Jurkat, Clone E6-1 (cell line): ENCODE measurements at places on chromosomes 3 and 15.
A peak's percentile ranks its signal among the peaks of the same experiment; 100 is the strongest.

- DNase-seq = no peak
Observed at GRCh38 chr3:157753787-157754136, 250.5 kb upstream of the VEPH1 start.

GRCh38 chr3:46693892-46694226 is 380 bp upstream of the ALS2CL start:
- DNase-seq = no peak

DNA sequence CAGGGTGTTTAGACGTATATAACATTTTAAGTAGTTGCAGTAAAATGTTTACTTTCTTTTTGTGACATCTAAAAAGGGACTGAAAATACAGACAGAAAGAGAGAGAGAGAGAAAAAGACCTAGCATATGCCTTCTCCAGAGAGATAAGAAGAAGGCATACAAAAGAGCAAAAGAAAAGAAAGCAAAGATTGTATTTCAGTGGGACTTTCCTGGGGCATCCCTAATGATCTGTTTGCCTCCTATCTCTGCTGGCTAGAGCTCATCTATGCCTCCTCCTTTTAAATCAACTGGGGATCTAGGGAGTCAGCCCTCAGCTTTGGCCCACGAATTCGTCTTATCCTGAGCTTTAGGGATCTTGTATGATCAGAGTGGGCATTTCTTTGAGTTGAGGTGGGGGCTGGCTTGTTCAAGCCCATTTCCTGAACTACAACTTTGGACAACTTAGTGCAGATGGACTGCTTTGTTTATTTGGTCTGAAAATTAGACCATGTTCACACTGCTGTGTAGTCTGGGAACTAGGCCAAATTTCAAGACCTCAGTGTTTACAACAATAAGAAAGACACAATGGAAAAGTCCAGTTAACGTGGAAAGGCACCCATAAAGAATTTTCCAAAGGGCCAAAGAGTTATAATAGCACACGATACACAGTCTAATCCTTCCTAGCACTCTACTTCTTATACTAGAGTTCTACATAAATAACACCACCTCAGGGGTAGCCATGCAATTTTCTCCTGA is 61.0 kb downstream of the ATP8B4 start:
- DNase-seq = no peak

DNA sequence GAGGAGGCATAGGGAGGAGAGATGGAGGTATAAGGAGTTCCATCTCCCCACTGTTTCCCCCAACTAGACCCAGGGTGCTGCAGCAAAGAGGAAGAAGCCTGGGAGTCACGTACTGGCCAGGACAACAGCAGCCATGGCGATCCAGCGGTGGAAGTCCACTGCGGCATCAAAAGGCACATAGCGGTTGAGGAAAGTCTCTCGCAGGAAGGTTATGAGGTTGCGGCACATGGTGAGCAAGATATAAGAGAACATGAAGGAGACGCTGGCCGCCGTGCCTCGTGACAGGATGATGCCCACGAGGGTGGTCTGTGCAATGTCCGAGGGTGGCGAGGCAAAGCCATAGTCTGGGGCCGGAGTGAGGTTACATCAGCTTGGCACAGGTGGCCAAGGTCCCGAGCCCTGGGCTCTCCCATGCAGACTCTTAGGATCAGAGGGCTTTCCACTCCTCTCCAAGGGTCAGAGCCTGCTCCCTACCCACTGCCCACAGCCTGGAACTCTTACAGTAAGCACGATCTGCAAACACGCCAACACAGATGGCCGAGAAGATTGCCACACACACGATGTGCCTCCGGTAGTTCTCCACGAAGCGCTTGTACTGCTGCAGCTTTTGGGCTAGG is 14.3 kb downstream of the DUOX2 start:
- DNase-seq = no peak

GRCh38 chr3:148789906-148790305 is 37.7 kb upstream of the CPB1 start:
- DNase-seq = no peak

DNA sequence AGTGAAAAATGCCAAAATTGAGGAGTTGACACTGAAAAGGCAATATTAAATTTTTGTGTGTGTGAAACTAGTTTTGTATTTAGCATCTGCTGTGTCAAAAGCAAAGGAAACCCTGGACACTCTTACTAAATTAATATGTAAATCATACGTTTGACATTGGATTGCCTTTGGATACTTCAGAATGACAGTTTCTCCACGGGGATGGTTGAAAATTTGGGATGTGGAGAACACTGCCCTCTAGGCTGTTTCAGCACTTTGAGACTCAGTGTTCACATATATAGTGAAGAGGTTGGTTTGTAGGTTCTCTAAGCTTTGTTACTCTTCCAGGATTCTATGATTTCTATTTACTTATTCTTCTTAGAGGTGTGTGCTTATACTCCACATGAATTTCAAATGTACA is 3.0 kb downstream of the ROBO2 start:
- no peak for DNase-seq

DNA sequence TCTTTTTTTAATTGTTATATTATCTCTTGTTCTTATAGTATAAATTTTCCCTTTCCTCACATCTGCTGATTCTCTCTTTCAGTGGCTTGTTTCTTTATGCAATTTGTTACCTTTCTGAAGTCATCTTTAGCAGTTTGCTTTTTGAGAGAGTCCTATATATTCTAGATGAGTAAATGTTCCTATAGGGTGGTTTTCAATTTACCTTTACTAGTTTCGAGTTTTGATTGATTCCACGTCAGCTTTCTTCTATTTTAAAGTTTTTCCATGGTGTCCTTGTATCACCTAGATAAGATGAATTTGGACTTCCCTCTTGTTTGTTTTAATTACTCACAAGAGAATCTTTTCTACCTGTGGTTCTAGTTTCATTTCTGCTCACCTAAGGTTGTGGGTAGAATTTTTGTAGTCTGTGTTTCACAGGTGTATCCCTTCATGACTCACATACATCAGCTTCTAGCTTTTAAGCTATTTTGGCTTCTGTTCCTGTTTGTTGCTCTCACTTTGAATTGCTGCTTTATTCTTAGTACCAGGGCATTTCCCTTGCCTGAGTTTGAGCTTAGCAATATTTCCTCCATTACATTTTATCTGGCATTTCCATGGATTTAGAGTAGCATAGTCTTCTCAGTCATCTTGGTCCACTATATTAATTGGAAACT is 6.4 kb downstream of the TEX9 start:
- DNase-seq = no peak

GRCh38 chr15:72306211-72306785 is 13.7 kb downstream of the CELF6 start:
- peak; percentile 88 for DNase-seq

DNA sequence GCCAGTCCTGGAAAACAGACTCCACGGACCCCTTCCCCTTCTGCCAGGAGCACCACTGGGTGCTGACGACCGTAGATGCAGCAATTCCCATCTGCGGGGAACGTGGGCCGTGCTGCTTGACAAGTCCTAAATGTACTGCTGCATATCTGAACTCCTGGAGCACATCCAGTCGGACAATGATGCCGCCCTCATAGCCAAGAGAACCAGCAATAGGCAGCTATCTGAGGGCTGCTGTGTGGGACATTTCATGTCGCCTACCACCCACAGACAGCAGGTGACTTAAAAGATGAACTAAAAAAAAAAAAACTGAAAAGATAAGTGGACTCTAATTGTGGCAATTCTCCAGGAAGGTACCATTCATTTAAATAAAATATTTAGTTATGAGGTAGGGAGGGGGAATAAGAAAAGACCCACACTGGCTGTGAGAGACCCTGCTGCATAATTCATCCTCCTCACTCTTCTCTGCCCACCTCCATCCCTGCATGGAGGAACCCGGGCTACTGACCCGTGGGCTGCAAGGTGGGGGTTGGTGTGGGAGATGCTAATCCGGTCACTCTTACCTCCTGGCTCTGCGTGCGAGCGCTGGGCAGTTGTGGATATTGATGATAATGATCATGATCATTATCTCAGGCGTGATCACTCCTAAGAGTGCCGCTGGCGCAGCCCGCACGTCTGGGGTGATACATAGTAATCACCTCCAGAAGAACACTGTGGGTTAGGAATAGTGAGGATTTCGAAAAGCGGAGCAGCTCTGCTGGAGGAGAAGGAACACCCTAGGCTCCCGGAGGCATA is 28.3 kb downstream of the ALS2CL start:
- DNase-seq = no peak

DNA sequence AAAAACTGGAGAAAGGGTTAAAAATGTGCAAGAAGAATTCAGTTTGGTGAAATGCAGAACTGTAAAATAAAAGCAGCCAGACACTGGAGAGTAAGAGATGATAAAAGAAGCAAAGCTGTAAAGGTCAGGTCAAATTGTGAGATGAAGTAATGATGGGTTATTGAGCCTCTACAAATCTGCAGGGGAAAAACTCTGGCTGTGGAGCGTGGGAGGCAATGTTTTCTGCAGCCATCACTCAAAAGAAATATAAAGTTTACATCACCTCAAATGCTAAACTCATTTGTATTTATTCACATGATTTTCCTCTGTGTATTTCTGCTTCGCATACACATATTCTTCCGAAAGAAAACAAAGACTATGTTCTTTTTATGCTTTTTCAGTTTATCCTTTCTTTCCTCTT is 158.8 kb upstream of the GPR149 start:
- DNase-seq = no peak

GRCh38 chr15:41437448-41437847 is 20.6 kb downstream of the RTF1 start:
- DNase-seq = no peak

- peak; percentile 63 for DNase-seq
Observed at GRCh38 chr3:8110966-8111798, 390.4 kb upstream of the LMCD1 start.

DNA sequence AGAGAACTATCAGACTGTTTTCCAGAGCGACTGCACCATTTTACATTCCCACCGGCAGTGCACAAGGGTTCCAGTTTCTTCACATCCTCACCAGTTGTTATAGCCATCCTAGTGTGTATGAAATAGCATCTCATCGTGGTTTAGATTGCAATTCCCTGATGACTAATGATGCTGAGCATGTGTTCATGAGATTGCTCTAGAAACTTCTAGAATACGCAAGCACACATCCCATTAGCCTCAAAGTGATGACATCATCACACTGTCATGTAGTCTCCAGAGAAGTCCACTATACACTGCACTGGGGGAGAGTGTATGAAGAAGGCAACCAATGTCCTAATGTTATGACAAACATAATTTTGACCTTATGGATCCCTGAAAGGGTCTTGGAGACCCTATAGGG is 30.1 kb downstream of the FBLN2 start:
- DNase-seq = no peak

- DNase-seq = peak; percentile 4
Observed at GRCh38 chr15:94387849-94388441, 156.6 kb downstream of the MCTP2 start.

GRCh38 chr15:70854666-70854976 is 664 bp upstream of the LARP6 start:
- DNase-seq = no peak

- DNase-seq = no peak
Observed at GRCh38 chr3:107782054-107782453, 259.3 kb downstream of the BBX start.

DNA sequence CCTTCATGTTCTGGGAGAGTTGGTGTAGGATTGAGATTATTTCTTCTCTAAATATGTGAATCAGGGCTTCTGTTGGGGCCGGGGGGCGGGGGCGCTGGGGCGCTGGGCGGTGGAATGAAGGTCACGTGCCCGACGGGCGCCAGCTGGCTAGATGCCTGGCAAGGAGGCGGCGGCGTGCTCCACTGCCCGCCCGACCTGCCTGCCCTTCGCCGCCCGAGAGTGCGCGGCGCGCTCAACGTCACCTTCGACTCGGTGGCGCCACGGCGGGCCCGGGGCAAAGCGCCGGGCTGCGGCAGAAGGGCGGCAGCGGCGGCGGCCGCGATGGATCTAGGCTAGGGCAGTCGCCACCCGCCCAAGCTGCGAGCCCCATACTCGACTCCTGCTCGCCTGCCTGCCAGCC is 47.0 kb upstream of the LHFPL4 start:
- DNase-seq = no peak

- DNase-seq = no peak
Observed at GRCh38 chr3:48413086-48413485, 16.8 kb downstream of the PLXNB1 start.

DNA sequence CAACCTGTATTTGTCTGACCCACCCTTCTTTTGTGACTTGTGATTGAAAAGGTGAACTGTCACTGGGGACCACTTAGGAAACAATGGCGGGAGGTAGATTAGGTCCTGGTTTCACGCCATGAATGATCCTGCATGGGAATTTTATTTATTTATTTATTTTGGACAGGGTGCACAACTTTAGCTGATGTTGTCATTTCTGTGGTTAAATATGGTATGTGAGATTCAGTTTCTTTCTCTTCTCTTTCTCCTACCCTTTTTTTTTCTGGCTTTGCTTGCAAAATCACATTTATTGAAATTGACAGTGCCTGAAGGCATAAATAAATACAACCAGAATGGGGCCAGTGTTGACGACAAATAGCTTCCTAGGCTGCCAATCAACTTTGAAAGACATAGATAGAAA is 18.0 kb upstream of the HTR3E start:
- no peak for DNase-seq

GRCh38 chr3:71225002-71225684 is 358.4 kb downstream of the FOXP1 start:
- no peak for DNase-seq
